ENCODE measurements at places on chromosomes 7 and 10.

GRCh38 chr7:105345003-105345402 is 43.7 kb downstream of the SRPK2 start:
- no peak for ATAC-seq

DNA sequence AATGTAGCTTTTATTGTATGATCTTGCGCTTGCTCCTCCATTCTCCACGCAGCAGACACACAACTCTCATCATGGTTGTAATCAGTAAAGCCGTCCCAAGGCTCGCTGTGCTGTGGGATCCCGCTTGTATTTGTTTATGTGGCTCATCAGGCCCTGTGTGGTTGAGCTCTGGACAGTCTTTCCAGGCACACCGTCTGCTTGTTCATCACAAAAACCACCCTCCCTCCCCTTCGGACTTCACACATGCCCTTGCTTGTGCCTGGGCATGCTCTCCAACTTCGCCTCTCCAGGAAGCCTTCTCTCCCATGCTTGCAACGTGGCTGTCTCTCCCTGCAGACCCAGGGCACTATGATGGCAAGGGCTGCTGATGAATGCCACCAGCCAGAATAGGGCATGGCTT is 62.4 kb downstream of the HK1 start:
- no peak for ATAC-seq

DNA sequence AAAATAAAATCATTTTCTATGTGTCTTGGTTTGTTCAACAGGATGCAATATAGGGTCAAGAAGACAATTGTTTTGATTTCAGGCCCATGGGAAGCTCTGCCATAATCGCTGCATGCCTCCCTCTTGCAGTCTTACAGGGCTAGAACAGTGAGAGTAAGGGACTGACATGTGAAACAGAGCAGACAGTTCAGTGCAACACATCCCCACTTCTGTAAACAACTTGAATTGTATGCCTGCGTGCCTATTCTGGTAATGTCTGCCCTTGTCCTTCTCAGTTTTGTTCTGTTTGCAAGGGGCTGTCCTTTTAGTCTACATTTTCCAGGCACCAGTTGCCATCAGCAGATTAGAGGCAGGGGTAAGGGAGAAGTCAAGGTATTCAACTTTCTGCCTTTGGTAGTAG is 34.8 kb upstream of the GPR37 start:
- no peak for ATAC-seq

DNA sequence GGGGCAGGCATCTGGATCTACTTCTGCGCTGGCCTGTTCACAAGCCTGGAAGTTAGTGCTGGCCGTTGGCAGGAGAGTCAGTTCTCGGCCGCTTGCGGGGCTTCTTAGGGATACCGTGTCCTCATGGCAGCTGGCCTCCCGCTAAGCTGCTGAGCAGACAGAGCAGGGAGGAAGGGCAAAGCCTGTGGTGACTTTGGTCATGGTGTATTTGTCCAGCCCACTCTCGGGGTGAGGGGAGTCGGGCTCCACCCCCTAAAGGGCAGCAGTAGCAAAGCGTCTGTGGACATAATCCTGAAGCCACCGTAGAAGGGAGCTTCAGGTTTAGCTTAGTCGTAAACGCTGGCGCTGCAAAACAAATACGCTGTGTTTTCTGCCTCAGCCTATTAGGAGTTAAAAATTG is 12.2 kb downstream of the UBE3C start:
- ATAC-seq = no peak

DNA sequence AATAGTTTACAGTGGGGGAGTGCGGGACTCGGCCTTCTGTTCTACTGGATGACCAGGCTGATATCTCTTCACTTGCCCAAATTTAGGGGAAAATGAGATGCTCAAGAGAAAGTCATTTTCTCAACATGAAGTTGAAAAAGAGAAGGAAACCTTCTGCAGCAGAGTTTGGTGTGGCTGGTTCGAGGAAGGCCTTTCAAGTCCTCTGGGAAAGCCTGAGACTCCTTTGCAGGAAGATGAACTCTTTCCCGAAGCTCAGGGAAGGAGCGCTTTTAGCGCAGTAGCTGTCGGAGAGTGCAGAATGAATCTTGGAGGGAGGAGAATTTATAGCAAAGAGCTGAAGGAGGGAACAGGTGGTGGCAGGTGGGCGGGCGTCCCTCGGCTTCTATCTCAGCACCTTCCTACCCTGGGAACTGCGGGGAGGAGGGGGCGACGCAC is at the start of gene ATOH7:
Gene ATOH7, minus strand, starts transcription at position 297 of the 435 bp plus-strand sequence. CDS start 436 bp downstream, outside the sequence.
- no peak for ATAC-seq

- ATAC-seq = no peak
These were observed 138.4 kb upstream of the TNS3 start for GRCh38 chr7:47720141-47720906.

GRCh38 chr7:80611779-80612178 is 26.7 kb upstream of the CD36 start:
- no peak for ATAC-seq

GRCh38 chr10:26739071-26739631 is 41.6 kb downstream of the PDSS1 start:
- peak; percentile 71 for ATAC-seq

All from activated CD4-positive, CD25-positive, alpha-beta regulatory T cell treated with anti-CD3 and anti-CD28 coated beads, Interleukin-2, amount 50 U/mL, for 24 hours (primary cell).